ENCODE measurements at places on chromosomes 1 and 21.

DNA sequence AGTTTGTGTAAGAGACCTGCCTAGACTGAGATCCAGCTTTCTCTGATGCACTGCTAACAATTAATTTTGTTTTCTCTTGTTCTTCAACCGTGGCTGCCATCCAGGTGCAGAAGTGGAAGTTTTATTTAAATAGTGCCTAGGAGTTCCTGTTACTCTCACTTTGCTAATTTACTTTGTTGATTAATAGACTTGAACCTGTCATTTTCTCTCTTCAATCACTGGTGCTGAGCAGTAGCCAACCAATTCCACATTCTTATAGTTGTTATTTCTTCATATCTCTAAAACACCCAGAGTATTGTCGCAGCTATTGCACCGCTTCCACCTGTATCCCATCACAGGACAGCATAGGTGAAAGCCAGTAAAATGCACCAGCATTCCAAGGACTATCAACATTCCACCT is 157.2 kb downstream of the PDE4B start:
- ATAC-seq, result no peak

DNA sequence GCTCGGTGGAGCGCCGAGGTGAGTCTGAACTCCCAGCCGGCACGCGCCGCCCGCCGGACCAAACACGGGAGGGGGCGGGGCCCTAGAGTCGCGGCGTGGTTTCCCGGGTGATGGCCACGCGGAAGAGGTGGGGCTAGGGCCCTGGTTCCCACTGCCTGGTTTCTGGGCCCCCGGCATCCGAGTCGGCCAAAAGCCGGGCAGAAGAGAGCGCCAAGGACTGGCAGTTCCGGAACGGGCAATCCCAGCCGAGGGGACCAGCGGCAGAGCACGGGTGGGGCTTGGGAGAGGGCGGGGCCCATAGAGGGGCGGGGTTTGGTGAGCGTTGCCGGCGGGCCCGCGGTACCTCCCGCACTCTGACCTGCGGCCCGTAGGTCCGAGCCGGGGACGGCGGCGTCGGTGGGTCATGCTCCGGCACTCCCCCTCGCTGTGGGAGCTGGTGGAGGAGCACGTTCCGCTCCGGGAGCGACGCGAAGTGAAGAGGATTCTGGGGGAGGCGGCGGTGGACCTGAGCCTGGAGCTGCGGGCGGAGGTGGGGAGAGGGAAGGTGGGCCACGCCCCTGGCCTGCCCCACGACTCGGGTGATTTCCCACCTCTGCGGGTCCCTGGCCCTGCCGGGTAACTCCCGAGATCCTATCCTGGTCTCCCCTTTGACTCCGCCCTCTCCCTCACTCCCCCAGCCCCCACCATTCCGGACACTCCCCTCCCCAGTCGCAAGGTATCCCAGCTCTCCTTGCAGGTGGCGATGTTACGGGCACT is at the start of gene CCDC24:
CCDC24 (plus strand) TSS at position 124 of the 756 bp plus-strand sequence; CDS start at position 404, 280 bp downstream.
- ATAC-seq, result peak; percentile 90

DNA sequence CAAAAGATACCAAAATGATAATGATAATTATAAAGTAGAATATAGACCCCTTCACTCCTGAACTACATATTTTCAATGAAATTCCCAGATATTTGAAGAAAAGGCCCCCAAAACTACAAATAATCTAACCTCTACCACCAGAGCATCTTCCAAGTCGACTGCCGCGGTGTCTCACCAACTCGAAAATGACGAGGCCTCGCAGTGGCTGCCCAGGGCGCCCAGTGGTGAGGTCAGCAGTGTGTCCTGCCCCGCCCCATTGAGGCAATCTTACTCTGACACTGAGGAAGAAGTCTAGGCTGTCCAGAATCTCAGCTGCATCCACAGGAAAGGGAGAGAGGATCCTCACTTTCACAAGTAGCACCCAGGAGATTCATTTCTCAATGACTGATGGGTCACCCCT is 5.2 kb downstream of the DUSP10 start:
- ATAC-seq, result no peak

DNA sequence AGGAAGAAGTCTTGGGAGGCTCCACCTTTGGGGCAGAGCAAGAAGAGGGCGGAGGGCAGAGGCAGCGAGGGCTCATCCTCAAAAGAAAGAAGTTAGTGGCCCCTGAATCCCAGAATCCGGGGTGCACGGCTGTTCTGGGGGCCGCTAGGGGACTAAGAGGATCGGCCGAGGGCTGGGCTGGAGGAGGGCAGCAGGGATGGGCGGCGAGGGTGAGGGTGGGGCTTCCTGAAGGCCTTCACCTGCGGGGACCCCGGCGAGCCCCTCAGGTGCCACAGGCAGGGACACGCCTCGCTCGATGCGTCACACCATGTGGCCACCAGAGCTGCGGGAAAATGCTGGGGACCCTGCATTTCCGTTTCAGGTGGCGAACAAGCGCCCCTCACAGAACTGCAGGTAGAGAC is 23.9 kb downstream of the COL6A1 start:
- no peak for ATAC-seq

DNA sequence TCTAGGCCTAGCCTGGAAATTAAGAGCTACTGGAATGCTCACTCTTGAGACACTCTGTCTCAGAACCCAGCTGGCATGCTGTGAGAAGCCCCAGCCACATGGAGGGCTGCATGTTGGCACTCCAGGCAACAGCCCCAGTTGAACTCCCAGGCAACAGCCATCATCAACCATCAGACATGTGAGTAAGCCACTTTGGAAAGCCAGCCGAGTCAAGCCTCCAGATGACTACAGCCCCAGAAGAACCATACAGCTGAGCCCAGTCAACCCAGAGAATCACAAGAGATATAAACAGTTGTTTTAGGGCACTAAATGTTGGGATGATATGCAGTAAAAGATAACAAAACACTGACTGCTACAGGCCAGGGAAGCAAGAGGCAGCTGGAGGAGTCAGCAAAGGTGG is 17.7 kb upstream of the MAN1C1 start:
- no peak for ATAC-seq

DNA sequence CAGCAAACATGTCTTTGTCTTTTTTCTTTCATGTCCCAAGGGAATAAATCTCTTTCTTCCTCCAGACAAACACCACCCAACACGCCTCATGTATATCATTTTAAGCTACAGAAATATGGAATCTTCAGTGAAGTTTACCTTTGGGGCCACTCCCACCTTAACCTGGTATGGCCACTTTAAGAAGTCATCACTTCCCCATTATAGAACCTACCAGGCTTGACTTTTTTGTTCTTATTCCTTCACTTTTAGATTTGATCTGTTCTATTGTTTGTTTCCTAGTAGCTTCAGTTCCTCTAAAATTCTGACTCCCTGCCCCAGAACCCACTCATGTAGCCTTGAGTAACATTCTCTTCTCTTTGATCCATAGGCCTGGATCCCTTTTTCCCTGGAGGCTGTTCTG is 226.3 kb downstream of the HLX start:
- no peak for ATAC-seq

DNA sequence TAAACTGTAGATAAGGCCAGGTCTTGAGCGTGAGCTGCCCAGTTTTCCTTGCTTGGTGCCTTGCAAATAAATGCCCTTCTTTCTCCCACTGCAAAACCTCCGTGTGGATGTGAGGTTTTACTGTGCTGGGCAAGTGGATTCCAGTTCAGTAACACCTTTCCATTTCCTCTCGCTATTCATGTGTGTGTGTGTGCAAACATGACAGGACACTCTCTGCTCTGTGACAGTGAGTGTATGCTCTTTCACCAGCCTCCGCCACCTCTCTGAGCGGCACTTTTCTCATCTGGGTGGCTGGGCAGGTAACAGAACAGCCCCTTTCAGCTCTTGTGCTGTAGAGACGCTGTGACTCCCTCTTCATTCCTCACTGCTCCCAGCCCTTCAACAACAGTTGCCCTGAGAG is 23.9 kb downstream of the CNIH3 start:
- no peak for ATAC-seq

DNA sequence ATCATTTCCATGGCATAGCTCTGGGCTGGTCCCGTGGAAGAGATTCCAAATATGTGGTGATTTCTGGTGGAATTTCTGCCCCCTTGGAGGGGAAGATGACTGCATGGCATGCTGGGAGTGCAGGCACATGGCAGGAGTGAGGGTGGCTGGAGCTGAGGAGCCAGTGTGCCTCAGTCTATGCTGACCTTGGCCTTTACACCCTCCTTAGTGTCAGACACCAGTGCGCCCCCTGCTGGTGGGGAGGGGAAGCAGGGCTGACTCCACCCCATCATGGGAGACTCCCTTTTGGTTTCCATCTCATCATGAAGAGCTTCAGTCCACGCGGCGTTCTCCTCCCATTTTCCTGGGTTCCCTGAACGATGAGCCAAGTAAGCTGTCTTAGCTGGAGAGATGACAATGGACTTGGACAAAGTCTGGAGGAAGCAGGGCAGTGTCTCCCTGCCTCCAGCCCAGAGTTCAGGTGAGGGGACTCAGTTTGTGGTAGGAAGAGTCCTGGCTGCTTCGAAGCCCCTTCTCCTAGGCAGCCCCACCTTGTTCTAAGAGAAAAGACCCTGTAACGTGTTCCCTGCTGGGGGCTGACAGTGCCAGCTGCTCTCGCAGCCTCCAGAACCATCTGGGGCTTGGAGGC is 10.3 kb downstream of the ALX3 start:
- ATAC-seq, result peak; percentile 86

Data from activated T-helper 17 cell treated with anti-CD3 and anti-CD28 coated beads, Interleukin-2, amount 50 U/mL, for 72 hours (primary cell).